ENCODE measurements at places on chromosomes 11 and 22.
A peak's percentile ranks its signal among the peaks of the same experiment; 100 is the strongest.

GRCh38 chr11:117302228-117302627, 11.1 kb downstream of the BACE1-AS start:
- DNase-seq: no peak

GRCh38 chr11:16809886-16810668, 71.6 kb downstream of the C11orf58 start:
- DNase-seq: no peak

GRCh38 chr11:63880403-63880790, 36.6 kb downstream of the RCOR2 start:
- no peak for DNase-seq

DNA sequence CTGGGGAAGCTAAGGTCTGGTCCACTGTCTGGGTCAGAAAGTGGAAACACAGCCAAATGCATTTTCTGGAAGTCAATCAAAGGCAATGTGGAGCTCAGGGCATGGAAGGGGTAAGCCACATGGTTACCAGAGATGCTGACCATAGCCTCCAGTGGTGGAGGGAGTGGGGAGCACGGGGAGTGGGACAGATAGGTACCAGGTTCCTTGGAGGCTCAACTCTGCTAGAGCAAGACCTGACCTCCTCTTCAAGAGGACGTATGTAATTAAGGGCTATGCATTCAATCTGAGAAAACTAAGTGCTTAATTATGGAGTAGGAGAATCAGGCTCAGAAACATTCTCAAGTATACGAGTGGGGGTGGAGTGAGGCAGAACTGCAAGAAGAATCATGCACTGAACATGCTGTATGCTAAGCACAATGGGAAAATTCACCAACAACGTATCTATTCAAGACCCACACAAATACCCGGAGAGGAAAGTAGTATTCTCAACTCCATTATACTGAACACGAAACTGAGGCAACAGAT, 65.2 kb upstream of the PHOX2A start:
- no peak for DNase-seq

GRCh38 chr11:103294516-103294915, 185.3 kb downstream of the DYNC2H1 start:
- DNase-seq: no peak

DNA sequence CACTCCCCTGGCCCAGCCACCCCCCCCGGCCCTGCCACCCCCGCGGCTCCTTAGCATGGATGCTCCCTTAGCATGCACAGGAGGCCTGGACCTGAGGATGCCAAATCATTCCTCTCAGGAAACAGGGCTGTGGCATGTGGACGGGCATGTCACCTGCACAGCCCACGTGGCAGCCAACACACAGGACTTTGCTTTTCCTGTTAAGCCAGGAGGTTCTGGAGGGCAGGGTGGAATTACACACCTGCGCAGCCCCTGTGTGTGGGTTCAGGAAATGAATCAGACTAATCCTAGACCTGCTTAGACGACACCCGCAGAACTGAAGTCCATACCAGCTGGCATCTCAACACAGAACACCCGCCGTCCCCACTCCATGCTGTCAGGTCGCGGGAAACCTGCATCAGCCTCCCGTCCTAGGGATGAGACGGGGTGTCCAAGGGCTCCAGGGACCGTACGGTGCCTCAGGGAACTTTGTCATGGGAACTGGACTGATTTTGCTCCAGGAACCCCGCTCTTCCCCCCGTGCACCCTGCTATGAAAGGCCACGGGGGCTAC, 10.2 kb downstream of the CERK start:
- DNase-seq: no peak

GRCh38 chr11:23551706-23552105, 691.4 kb upstream of the CCDC179 start:
- no peak for DNase-seq

GRCh38 chr22:48045369-48045768, 1282.9 kb downstream of the TBC1D22A start:
- DNase-seq: no peak

- no peak for DNase-seq
Measured at GRCh38 chr11:2400762-2401435, 349 bp downstream of the TSSC4 start.

- no peak for DNase-seq
Measured at GRCh38 chr11:86955111-86955360, 159 bp downstream of the FZD4 start.

DNA sequence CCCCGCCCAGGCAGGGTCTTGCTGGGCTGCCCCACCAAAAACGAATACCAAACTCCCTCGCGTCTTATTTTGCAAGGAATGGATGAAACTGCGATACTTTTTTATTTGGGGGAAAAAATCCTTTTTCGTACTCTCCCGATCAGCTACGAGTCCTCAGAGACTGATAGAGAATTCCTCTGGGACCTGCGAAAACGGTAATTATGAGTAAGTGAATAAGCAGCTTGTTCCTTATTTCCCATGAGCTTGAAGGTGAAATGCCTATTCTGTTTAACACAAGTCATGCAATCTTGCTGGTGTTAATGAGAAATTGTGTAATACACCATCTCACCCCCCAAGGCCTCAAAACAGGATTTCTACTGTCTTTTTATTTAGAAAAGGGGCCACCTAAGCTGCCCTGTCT, 5.5 kb downstream of the GRK3 start:
- DNase-seq: no peak

DNA sequence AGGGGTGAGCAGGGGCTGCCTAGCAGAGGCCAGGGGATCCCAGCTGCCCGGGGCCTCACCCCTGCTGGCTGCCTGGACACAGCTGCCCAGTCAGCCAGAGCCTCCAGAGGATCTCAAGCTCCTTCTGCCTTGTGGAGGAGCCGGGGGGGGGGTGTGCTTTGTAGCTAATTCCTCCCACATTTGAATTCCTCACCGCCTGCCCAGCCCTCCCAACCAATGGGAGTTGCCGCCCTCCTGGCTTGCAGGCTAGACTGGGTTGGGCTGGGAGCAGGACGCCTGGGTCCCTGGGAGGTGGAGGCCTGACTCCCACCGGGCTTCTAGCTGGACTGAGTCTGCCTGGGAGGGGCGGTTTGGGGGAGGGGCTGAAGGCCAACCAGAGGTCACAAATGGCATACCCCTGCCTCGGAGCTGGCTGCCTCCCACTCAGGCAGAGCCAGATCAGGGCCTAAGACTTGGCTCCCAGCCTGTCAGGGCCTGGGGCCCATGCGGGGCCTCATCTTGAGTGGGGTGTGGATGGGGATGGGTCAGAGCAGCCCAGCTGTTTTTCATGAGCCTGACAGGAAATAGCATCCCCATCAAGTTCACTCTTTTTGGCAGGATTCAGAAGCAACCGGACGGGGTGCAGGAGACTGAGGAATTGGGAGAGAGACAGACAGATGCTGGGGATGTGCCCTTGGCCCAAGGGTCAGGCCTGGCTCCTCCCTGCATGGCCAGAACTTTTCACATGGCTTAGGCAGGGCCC, 29.2 kb upstream of the PDE2A start:
- DNase-seq: no peak

GRCh38 chr11:95704865-95705264, 84.7 kb downstream of the FAM76B start:
- DNase-seq: no peak

DNA sequence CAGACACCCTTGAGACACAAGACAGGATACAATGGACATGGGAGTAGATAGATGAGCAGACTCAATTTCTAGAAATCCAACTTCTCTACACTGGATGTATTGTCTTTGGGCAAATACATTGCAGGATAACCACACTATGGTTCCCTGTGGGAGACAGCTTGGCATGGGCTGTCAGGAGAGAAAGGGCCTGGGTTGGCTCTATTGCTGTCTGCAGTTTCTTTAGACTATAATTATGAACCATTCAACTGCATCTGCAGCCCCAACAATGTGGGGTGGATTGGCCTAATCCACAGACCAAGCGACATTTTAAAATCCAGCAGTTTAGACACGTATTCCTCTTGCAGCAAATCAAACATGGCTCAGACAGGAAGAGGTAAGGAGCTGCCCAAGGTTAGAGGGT, 60.3 kb downstream of the ETS1 start:
- no peak for DNase-seq

GRCh38 chr11:105524286-105524685, 85.6 kb upstream of the GRIA4 start:
- DNase-seq: peak; percentile 8

DNA sequence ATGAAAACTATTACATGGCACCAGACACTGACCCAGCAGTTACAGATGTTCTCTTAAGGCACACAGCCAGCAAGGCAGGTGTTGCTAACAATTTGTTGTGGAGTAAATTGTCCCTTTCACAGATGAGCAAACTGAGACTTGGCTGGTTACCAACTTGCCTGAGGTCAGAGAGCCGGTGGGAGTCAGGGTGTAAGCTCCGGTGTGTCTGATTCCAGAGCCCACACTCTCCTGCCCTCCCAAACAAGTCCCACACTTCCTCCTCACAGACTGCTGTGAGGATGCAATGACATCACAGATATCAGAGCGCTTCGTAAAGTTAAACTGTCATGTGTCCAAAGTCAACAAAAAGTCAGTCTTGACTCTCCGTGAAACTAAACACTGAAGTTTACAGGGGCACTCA, 12.5 kb downstream of the GDPD5 start:
- no peak for DNase-seq

DNA sequence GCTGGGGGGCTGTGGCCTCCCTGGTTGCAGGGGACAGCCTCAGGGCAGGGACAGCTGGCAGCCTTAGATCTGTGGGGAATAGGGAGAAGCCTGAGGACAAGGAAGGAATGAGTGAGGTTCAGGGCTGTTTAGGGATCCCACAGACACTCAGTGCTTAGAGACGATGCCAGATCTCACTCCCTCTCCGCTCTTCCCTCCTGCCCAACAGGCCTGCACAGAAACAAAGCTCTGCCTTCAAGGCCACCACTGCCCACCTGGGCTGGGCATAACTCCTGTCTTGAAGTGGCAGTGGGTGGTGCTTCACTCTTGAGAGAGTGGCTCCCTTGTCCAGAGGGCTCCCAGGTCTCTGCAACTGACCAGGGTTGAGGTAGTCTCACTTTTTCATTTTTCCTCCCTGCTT, 13.1 kb upstream of the CENATAC start:
- DNase-seq: no peak

DNA sequence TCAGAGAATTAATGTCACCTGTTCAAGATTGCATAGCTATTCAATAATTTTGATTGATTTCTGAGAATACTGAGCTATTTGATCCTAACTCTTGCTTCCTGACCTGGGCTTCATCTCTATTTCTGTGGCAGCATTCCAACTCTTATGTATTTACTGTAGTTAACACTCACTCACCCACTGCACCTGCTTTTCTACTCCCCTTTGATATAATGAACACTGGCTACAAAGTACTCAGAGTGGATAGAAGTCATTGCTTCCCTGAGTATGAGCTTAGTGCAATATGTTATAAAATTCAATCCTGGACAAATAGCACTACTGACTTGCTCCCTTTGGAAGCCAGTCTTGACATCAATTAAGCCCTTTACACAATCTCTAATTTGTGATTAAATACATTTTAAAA, 117.2 kb downstream of the APIP start:
- no peak for DNase-seq

DNA sequence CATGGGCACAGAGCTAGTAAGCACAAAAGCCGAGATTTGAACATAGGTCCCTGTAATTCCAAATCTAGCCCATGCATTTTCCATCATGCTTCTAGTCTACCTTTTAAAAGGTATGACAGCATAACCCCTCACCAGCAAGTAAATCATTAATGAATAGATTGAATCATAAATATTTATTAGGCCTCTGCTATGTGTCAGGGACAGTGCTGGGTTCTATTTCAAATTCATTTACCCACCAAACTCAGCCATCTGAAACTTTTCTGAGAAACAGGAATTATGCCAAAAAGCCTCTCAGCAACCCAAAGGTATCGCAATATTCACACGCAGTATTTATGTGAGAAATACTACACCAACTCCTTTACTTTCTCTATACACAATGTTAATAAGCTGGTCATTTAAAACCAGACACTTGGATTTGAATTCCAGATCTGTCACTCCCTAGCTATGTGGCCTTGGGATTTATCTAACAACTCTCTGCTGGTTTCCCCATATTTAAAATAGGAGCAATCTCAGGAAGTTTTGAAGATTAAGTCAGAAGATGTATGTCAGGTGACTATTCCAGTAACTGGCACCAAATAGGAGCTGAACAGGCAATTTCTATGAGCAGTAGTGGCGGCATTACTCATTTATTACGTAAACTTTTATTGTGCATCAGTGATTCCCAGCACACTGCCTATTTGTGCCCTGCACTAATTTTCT, 191.4 kb downstream of the TENM4 start:
- no peak for DNase-seq

DNA sequence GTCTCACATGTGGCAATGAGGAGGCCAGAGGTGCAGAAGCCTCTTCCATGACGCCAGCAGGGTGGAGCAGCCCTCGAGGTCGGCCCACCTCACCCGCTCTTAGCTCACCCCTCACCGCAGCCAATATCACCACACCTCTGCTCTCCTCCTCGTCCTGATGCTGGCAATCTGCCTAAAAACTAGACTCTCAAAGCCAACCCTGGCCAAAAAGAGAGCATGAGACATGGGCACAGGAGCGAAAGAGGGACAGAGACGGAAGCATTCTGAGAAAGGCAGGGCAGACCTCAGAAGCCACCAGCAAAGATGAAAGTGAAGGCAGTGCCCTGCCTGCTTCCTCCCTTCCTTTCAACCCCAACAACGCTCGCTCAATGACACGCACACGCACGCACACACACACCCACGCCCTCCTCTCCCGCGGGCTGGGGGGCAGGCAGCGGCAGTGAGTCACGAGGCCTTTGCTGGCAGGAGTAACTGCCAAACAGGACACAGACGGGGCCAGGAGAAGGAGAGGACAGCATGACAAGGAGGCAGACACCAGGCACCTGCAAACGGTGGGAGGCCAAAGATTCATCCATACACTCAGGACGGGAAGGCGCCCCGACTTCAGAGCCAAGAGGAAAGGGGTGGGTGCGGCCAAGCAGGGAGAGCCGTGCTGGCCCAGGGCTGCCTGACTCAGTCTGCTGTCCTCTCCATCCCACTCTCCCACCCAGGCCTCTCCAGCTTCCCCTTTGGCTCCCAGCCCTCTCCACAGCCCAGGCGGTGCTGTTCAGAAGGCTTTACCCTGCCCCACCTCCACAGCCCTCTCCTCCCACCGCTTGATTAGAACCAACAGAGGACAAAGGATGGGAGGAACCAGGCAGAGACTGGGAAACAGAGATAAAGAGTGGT, 11.4 kb downstream of the IGSF9B start:
- DNase-seq: no peak

GRCh38 chr22:36343720-36344105, 44.1 kb downstream of the MYH9 start:
- no peak for DNase-seq

DNA sequence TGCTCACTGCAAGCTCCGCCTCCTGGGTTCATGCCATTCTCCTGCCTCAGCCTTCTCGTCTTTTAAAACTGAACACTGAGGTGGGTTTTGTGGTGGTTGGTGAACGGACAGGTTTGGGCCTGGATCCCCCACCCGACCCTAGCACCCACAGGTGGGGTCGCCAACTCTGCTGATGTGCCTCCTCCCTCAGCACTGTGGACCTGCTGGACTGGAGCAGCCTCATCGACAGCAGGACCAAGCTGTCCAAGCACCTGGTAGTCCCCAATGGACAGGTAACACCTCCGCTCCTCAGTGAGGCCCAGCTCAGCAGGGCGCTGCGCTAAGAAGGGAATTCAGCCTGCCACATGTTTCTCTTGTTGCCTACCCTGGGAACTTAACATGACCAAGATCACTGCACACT, 15.2 kb downstream of the DGCR6L start:
- DNase-seq: no peak

GRCh38 chr22:47154621-47155081, 392.2 kb downstream of the TBC1D22A start:
- no peak for DNase-seq

- DNase-seq: no peak
Measured at GRCh38 chr11:116960930-116961329, 123.5 kb upstream of the APOA1 start.
